Putamen (tissue), 1 donor: ENCODE measurements at places on chromosomes 3 and 15.

GRCh38 chr15:85745525-85746150 is 49.1 kb downstream of the KLHL25 start:
- DNase-seq: no peak

DNA sequence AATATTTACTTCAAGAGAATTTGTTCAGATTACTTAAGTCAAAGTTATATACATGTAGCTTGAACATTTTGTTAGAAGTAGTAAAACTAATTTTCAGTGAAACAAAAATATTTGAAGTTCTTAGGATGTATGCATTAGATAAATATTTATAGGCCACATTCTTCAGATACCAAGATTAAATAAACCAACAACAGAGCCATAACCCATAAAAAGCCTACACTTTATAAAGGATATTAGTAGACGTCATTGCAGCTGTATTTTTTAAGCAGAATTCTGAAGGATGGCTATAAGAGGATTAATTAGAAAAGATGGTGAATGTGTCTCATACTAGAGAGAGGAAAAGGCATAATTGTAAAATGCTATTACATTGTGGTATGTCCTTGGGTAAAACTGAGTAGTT is 449.7 kb upstream of the ALCAM start:
- no peak for DNase-seq

DNA sequence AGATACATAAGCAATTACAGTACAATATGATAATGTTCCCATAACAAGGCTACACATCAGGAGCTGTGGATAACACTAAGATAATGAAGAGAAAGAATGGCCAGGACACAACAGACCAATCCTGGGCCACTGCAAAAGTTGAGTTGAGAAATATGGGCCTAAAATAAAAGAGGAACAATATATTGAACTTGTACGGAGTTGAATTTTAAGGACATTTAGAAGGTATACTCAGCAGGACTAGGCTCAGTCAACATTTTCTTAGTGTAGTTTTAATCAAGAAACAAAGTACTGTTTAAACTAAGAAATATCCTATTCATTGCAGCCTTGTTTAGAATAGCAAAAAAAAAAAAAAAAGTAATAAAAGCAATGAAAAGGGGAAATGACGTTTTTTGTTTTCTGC is 24.3 kb downstream of the HERC1 start:
- DNase-seq: no peak

GRCh38 chr3:16907243-16907642 is 22.5 kb downstream of the PLCL2 start:
- DNase-seq: no peak

- DNase-seq: no peak
Measured at GRCh38 chr3:12773710-12774086, 14.6 kb upstream of the TMEM40 start.

DNA sequence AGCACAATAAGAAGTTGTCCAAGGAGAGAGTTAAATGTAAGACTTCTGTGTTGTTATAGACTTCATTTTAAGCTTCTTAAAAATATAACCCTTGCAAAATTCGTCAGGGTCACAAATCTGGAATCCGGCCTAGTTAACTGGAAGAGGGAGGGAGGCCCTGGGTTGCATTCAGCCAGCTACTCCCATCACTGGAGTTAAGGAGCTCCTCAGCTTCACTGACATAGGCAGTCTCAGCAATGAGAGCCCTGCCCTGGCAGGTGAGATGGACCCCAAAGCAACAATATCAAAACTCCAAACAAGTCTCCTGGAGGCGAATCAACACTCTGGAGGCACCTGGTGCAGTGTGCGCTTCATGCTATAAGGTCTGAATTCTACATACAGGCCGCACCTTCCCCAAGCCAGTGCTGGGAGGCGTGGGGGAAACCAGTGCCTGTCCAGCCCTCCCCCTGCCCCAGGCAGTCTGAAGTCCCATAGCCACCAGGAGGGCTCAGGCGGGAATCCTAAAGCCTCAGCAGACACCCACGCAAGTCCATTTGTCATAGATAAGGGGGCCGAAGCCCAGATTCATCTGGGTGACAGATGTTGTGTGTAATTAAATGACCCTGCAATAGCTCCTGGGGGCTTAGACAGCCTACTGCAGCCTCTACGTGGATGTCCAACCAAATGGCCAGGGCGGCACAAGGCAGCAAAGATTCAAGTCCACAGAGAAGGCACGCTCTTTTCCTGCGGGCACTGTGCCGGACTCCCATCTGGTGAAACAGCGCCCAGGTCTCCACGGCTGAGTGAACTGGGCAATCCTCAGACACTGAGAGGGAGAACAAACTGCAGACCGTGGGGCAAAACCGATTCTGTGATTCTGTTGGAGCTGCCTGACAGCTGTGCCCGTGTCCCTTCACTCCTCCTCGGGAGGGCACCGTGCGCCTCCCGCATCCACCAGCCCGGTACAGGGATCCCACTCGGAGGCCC is 64.9 kb downstream of the ATP10A start:
- no peak for DNase-seq

GRCh38 chr3:23242106-23242505 is 39.0 kb downstream of the UBE2E2 start:
- no peak for DNase-seq
